ENCODE measurements at places on chromosomes 1 and 21.

GRCh38 chr1:24998563-24999245 is 68.6 kb upstream of the RUNX3 start:
- DNase-seq: no peak

GRCh38 chr1:221018414-221018813 is 139.2 kb downstream of the HLX start:
- DNase-seq: no peak

DNA sequence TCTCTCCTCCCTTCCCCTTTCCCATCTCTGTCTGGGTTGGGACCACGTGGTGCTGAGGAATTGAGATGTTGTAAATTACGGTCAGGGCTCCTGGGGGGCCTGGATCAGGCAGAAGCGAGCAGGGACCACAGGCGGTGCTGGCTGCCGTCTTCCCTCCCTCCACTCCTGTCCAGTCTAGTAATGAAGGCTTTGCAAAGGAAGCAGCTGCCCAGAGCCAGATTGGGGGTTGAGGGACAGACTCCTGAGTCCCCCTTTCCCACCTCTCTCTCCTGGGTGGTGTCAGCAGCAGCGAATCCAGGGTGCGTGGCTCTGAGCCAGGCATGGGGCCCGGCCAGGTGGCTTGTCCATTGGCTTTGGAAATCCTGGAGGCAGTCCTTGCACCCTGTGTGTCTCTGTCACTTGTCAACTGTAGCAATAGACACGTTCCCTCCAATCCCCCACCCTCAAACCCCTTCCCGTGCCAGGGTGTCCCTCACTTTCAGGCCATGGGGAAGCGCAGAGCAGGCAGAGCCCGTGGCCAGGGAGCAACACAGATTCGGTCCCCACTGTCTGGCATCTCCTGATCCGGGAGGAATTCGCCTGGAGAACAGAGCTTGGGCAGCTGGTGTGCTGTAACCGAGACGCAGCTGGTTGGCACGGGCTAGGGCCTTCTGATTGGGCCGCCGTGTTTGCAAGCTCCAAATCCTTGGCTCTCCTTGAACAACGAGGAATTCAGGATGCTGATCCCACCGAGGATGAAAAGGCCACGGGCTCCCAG is 64.8 kb upstream of the WNT4 start:
- DNase-seq: no peak

DNA sequence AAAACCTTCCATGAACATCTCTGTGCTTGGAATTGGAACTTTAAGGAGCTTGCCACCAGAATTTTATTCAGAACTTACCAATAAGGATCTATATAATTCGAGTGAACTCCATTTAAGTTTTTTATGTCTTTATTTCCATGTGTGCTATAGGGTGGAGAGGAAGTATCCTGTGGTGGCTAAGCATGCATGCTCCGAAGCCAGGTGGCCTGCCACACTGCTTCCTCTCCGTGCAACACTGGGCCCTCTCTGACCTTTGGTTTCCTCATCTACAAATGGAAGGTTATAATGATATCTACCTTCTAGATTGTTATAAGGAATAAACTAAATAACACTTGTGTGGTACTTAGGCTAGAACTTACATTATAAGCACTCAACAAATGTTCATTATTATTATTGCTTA is 382.1 kb downstream of the PTPRC start:
- DNase-seq: no peak

DNA sequence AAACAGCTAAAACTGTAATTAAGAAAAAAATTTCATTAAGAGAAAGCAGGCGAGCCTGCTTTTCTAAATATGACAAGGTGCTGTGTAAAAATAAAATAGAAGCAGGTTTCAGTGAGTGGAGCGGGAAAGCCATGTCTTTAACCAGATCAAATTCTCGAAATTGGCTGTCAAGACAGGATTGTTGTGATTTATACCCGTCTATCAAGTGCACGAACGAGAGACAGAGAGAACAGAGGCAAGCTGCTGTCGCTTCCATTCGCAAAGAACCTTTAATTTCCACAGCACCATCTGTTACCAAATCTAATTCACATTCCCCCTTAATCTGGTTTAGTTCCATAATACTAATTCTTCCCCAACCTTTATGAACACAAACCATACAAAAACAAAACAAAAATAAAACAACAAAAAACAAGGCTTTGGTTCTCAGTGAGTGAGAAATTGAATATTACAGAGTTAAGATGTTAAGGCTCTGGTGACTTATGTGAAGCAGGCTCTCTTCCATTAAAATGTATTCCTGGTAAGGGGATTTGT is 35.0 kb downstream of the ESRRG start:
- no peak for DNase-seq

GRCh38 chr21:37870221-37870620 is 46.0 kb downstream of the KCNJ6 start:
- DNase-seq: no peak

DNA sequence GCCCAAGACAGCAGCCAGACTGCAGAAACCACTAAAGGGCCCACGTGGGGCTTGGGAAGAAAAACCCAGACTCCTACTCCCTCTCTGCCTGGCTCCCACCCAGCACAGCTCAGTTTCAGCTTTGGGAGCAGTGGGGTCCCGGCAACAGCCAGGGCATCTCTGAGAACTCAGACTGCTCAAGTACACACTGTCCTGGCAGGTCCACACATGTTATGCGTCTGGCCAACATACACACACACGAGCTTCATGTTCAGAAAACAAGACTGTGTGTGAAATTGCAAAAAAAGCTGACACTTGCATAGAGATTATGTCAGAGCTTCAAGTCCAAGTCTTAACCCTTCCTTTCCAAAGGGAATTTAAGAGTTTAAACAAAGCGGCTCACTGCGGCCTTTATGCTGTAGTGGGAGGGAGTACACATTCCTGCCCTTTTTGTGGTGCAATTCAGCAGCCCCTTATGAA is 136.6 kb upstream of the CD34 start:
- DNase-seq: no peak

- no peak for DNase-seq
These were observed 71.4 kb upstream of the ARTN start for GRCh38 chr1:43861988-43862735.

GRCh38 chr1:211577277-211577818 is 1.6 kb downstream of the SLC30A1 start:
- no peak for DNase-seq

GRCh38 chr1:45792744-45793143 is 10.7 kb upstream of the MAST2 start:
- no peak for DNase-seq

DNA sequence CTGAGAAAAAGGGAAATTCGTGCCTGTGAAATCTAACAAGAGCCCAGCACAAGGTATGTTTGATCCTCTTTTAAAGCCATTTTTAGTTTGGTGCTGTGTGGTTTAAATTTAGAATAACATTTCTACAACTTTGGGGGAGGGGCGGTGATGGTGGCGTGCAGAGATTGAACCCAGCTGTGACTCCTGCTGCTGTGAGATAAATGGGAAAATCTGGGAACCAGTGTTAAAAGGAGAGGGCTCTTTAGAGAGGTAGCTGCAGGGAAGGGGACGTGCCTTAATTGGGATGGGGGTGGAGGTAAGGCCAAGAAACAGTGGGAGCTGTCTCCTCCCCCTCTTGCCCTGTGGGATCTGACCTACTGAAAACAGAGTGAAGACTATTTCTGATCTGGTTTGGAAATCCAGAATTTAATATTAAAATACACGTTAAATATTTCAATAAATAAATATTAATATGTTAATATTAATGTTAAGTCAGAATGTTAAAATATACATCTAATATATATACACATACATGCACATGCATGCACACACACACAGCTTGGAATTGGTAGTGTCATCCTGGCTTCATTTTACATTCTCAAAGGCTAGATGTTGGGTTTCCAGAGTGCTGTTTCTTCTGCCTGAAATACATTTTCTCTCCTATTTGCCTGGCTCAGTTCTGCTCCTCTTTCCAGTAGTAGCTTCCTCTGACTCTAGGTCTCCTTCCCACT is 30.1 kb upstream of the DNAJC6 start:
- no peak for DNase-seq

Data from D721Med (cell line).